ENCODE measurements at places on chromosomes 4 and X.

DNA sequence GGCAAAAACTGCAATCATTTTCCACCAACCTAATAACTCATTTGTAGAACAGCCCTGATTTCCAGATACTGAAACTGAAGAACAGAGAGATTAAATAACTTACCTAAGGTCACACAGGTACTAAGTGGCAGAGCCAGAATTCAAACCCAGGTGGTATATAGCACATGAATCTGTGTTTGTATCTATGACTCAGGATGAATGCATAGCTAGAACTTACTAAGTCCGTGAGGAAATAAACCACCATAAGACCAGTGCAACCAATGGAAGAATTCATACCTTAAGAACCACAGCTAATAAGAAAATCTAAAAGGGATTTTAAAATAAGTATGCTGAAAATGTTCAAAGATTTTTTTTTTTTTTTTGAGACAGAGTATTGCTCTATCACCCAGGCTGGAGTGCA lies 1.5 kb upstream of the PLAC1 start:
- no peak for DNase-seq

- DNase-seq = no peak
These were observed 153.9 kb downstream of the CCNG2 start for GRCh38 chr4:77310931-77311330.

DNA sequence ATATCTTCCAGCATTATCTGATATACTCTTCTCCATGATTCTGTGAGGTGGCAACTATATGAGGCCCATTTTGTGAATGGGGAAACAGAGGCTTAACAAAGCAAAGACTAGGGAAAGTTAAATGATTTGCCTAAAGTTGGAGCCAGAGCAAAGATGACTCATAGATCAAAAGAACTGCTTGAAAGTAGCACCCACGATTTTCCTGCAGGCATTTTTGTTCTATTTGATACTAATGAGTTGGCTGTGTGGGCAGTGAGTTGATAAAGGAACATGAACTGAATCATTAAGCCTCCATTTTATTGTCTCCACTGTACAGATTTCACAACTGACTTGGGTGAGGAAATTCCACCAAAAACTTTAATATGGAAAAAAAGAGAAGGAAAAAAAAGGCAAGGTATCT lies 138.9 kb upstream of the IGFBP7 start:
- DNase-seq = no peak

GRCh38 chr4:76963131-76963750 lies 13.7 kb downstream of the SEPTIN11 start:
- DNase-seq = no peak

- DNase-seq = no peak
These were observed at the start of gene LRP2BP for GRCh38 chr4:185395238-185395955. LRP2BP (minus strand) TSS chr4:185395924; CDS start chr4:185378186, 17,738 bp downstream.

DNA sequence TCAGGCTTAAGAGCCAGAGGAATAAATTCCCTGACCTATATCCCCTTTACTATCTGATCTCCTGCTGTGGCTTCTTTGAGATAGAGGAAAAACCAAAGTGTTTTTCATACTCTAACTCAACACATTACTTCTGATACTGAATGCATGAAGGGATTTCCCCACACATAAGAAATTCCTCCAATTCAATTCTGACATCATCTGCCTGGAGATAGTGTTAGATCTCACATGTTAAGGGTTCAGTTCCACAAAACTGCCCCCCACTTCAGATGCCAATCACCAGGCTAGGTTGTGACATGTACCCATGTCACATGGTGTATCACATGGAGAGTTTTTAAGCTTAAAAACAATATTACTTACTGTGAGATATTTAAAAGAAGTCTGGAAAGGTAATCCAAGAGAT lies 46.8 kb downstream of the GSTCD start:
- no peak for DNase-seq
